ENCODE measurements at places on chromosomes 1 and 21.

- DNase-seq, result no peak
These were observed 116.6 kb upstream of the HIVEP3 start for GRCh38 chr1:42035205-42035829.

- no peak for DNase-seq
These were observed 82.1 kb upstream of the COL6A1 start for GRCh38 chr21:45899317-45900033.

DNA sequence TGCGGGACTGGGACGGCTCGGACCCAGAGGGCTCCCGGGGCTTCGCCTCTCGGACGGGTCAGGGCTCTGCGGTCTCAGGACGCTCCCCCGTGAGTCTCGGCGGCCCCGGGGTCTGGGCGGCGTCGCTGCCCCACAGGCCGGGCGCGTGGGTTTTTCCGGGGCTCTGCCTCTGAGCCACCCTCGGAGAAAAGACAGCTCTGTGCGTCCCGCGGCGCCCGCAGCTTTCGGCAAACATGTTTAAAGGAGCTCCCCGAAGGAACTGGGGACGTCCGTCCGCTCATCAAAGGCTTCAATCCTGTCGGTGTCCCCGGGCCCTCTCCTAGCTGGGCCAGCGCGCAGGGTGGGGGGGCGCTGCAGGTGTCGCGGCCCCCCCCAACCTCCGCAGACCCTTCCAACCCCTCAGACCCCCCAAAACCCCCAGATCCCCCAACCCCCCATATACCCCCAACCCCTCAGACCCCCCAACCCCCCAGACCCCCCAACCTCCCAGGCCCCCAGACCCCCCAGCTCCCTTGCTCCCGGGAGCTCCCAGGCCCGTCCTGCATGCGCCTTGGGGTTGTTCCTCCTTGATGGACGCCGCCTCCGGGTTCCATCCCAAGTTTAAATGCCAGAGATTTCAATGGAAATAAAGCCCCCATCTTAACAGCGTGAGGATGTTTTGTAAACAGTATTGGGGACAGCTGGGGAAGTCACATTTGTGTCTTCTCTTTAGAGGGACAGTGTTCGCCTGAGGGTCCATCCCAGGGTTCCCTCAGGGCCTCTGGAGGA, 996 bp upstream of the C1orf159 start:
- no peak for DNase-seq

- no peak for DNase-seq
These were observed 241.2 kb downstream of the RGS7 start for GRCh38 chr1:241115784-241116183.

- no peak for DNase-seq
These were observed 34.8 kb upstream of the NPL start for GRCh38 chr1:182754543-182755314.

All from stimulated activated CD4-positive, alpha-beta T cell treated with anti-CD3 and anti-CD28 coated beads, Interleukin-1b, Interleukin-23, amount 100 ng/mL, for 1 hour (primary cell).